ENCODE measurements at places on chromosomes 4 and X.

DNA sequence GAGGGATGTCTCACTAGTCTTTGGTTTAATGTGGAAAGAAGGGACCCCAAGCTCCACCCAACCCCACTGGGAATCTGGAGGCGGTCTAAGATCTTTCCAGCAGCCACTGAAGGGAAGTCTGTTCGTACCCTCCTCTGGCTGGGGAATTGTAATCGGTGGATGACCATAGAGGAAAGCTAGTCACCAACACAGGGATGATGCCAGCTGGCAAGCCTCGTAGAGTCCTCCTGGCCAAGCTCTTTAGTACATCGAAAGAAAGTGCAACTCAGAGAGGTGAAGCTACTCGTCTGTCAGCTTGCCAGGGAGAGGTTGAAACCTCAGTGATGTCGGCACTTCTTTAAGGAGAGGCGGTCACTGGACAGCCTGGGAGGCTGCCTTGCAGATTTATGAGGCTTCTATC is 58.7 kb downstream of the MAMLD1 start:
- no peak for DNase-seq

DNA sequence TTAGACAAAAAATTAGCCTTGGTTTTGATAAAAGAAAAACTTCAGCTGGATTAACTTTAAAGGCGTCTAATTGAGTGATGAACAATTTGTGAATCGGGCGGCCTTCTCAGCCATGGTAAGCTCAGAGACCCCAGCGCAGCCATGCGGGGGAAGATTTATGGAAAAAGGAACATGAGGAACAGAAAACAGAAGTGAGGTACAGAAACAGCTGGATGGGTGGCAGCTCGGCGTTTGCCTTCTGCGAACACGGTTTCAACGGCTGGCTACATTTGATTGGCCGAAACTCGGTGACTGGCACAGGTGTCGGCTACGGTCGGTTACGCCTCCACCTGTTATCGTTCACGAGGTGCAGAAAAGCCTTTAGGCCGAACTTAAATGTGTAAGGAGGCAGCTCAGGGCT is 401.4 kb upstream of the FAT1 start:
- no peak for DNase-seq

- DNase-seq: no peak
These were observed 275.0 kb downstream of the ANTXR2 start for GRCh38 chr4:79798047-79798446.

GRCh38 chr4:7500404-7500803 is 65.7 kb upstream of the PSAPL1 start:
- no peak for DNase-seq

- DNase-seq: no peak
These were observed 722.8 kb downstream of the TRAM1L1 start for GRCh38 chr4:116362583-116362982.

- no peak for DNase-seq
These were observed 47.5 kb upstream of the BCOR start for GRCh38 chrX:40145001-40145922.

DNA sequence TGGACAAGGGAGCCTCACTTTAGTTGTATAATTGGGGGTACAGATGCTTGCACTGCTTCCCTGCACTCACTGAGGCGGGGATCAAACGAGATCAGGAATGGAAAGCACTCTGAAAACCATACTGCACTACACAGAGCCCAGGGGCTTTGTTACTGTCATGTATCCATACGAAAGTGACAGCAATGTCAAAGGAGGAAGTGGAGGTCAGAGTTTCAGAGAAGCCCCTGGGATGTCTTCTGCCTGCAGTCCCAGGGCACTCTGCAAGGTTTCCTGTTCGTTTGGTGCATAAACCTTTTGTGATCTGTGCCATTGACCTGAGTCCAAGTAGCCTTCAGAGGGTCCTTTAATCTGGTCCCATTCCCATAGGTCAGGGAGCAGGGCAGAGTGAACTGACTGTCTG is 31.2 kb downstream of the RNF175 start:
- no peak for DNase-seq

- no peak for DNase-seq
These were observed 328.7 kb downstream of the PCDH18 start for GRCh38 chr4:137203601-137204000.

- DNase-seq: no peak
These were observed 12.4 kb upstream of the EOLA1 start for GRCh38 chrX:149528381-149528780.
